Bone marrow (tissue), 2 donors: ENCODE measurements at places on chromosomes 2 and 18.

DNA sequence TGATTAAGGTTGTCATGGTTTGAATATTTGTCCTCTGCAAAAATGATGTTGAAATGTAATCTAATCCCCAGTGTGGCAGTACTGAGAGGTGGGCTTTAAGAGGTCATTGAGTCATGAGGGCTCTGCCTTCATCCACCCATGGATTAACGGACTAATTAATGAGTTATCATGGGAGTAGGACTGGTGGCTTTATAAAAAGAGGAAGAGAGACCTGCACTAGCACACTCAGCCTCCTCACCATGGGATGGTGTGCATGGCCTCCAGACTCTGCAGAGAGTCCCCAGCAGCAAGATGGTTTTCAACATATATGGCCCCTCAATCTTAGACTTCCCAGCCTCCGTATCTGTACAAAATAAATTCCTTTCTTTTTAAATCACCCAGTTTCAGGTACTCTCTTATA, 41.0 kb downstream of the DTNB start:
- no peak for DNase-seq

DNA sequence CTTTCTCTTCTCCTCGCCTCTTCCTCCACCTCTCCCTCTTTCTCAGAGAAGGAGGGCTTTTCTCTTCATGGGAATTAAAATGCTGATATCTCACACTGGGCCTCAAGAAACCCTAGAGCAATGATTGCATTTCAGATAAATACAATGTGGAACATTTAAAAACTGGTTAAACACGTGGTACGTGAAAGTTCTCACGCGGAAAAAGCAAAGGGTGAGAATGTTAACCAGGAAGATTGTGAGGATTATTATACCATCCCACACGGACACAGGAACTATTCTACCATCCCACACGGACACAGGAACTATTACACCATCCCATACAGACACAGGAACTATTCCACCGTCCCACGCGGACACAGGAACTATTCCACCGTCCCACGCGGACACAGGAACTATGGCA, 182.4 kb downstream of the TMEM18 start:
- DNase-seq = no peak

DNA sequence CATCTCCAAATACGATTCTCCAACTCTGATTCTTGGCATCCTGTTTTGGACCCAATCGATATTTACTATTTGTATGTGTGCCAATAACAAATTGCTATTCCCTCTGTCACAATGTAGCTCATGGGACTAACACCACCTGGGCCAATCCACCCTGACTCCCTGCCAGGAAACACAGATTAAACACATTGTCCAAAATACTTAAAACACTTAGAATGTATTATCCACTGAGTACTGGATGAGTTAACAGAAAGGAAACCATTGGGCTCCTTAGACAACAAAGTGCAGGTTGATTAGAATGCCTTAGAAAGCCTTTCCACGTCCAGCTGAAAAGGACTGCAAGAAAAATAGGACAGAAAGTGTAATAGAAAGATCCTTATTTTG, 79.4 kb upstream of the ARHGAP28 start:
- DNase-seq = no peak

DNA sequence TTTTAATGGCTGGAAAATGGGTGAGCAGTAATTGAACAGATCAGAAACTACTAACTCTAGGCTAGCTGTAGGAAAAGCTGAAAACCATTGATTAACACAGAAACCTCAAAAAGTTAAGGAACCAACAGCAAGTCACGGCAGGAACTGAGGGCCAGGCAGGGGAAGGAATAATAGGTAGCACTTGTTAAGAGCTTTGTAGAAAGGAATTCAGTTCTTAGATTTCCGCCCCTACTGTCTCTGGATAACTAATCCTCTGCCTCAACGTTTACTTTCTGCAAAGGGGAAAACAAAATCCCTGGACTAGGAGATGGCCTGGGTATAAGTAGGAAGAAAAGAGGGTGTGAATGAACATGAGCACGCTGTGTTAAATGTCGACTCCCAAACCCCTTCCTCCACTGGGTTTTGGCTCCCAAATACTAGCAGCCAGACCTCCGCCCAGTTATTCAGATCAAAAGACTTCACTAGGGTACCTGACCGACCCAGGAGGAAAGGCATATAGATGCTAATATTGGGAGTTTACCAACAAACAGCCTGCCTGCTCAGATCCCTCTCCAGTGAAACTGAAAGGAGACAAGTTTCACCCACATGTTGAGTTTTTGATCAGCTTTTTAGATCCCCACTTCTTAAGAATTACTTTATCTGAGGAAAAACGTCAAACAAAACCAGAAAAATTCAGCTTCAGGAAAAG, 12.4 kb downstream of the SMAD2 start:
- DNase-seq = no peak

- no peak for DNase-seq
Observed at GRCh38 chr2:206424134-206424533, 19.2 kb upstream of the ADAM23 start.
